Stimulated activated CD8-positive, alpha-beta memory T cell treated with anti-CD3 and anti-CD28 coated beads, Interleukin-15, amount 100 ng/mL, for 4 hours (primary cell): ENCODE measurements at places on chromosomes 6 and 20.

- no peak for DNase-seq
These were observed 125.6 kb downstream of the CDC5L start for GRCh38 chr6:44512868-44513741.

GRCh38 chr20:1320902-1321653, 7.9 kb downstream of the SDCBP2 start:
- DNase-seq = no peak

DNA sequence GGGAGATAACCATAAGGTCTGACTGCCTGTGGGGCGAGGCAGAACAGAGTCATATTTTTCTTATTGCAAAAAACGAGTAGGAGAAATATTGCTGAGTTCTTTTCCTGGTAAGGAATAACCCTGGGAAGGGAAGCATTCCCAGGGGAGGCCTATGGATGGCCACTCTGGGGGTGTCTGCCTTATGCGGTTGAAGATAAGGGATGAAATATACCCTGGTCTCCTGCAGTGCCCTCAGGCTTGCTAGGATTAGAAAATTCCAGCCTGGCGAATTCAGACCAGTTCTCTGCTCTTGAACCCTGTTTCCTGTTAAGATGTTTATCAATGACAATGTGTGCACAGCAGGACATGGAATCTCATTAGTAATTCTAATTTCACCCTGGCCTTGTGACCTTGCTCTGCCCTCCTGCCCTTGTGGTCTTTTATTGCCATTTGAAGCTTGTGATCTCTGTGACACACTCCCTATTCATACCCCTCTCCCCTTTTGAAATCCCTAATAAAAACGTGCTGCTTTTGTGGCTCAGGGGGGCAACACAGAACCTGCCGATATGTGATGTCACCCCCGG, 491.1 kb upstream of the EYS start:
- DNase-seq = no peak

GRCh38 chr6:142478117-142478516, 176.3 kb downstream of the ADGRG6 start:
- no peak for DNase-seq

GRCh38 chr6:161373905-161374451, 100.1 kb upstream of the AGPAT4 start:
- peak; percentile 6 for DNase-seq

DNA sequence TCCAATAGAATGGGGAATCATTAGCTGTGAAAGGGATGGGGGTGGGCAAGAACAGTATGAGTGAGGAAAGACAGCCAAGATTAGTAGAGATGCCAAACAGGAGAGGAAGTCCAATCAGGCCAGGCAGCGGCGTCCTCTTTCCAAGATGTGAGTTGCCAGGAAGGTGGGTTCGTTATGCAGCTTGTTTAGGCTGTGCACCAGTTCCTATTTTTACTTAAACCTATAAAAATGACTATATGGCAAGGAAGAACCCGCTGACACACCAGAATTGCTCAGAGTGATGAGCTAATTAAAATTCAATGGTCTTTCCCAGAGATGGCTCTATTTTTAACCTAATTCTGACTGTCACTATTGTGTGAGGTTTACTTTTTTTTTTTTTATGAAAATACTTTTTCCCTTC, 88.2 kb downstream of the SLC22A23 start:
- DNase-seq = no peak

DNA sequence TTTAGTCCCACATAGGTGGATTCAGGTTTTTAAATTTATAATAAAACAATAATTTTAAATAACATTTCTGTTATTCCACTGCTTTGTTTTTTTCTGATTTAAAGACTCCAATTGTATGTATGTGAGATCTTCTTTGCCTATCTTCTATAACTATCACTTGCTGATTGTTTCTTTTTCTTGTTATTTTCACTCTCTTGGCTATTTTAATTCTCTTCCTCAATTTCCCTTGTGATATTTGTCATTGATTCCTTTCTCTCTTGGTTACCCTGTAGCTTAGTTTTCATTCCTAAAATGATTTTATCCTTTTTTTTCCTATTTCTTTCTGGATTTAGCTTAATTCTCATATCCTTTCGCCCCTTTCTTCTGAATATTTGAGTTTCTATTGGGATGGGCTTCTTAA, 227.3 kb upstream of the TENT5A start:
- no peak for DNase-seq

DNA sequence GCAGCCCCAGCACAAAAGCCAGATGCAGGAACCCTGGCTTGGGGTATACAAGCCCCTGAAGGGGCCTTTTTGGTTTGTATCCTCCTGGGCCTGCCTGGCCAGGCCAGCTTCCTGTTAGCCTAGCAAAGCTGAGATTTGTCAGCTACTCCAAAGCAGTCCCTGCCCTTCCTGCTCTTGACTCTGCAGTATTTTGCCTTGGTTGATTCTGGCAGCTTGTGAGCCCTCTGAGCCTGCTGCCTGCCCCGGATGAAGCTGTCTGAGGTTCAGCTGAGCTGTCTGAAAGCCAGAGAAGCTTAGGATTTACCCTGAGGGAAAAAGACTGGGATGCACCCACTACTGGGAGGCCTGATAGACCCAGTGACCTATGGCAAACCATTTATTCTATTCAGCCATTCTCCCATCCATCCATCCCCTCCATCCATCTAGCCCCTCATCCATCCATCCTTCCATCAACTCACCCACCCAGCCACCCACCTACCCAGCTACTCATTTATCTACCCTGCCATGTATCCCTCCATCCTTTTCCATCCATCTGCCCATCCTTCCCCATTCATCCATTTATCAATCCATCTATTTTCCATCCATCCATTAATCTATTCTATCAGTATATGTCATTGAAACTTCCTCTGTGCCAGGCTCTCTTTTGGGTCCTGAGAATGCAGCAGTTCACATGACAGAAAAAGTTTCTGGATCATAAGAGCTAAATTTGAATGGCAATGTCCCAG, 307.5 kb downstream of the DHX35 start:
- no peak for DNase-seq

GRCh38 chr20:53344891-53345290, 248.7 kb downstream of the ZNF217 start:
- DNase-seq = no peak

DNA sequence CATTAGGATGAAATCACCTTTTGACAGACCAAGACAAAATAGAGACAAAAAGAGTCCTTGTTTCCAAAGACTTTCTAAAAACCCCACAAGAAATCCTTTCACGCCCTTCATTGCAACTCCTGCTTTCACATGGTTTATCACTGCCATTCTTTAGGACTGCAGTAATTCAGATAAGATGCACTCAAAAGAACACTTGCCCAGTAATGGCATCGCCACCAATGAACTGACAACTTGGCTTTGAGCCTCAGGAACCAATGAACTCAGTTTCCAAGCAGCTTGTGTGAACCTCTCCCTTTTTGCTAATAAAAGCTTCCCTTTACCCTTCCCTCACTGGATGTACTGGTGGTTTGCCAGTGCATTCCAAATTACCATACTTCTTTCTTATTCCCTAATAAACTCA, 21.8 kb downstream of the OSTM1 start:
- no peak for DNase-seq

DNA sequence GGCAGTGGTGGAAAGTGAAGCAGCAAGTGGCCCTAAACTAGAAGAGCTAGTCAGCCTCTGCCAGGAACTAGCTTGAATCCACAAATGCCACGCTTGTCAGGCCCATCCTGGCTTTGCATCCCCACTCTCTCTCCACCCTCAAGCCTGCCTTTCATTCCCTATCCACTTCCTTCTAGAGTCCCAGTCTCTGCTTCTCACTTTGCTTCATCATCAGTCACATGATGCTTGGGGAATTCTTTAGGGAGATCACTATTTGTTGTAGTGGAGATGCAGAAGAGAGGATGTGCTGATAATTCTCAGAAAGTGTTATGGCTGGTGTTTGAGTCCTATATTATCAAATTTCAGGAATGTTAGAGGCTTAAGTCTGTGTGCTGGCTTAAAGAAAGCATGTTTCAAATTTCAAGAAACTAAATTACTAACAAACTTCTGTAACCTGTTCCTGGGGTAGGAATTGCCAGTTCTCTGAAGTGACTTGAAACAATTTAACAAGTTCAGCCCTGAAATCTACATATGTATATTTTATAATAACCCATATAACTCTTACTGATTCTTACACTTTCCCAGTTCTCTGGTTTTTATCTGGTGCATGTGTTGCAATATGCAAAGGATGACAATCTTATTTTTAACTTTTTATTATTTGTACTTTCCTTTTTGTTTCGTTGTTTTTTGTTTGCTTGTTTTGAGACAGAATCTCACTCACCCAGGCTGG, 7.5 kb downstream of the TRIM39 start:
- no peak for DNase-seq

DNA sequence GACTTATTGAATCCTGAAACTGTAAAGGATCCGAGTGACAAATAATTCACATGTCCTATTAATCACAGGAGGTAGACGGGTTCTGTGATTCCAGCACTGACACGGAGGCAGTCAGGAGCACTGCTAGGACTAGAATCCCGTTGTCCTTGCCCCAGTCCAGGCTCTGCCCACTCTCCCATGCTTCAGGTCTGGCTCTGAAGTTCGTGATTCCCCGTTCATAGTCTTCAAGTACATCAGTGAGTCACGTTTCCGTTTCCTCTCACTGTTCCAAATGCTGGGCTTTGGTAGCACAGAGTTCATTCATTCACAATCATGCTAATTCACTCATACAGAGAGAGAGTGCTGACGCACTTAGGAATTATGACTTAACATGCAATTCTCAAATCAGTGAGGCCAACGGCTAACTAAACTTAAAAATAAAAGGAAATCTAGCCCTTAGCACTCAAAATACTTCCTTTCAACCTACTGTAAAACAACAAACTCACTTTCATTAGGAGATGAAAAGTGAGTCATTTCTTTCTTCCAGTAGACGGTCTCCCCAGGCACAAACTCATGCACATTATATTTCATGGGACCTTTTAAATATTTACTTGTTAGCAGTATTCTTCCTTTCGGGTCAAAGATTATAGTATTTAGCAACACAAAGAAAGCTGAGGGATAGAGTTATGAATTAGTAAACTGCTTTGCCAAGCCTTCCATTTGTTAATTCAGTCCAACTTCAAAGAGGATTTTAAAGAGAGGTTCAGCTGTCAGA, 94.0 kb upstream of the NHSL1 start:
- no peak for DNase-seq

- DNase-seq = no peak
These were observed 4.6 kb downstream of the TFAP2D start for GRCh38 chr6:50717734-50718457.

- no peak for DNase-seq
These were observed 39.1 kb upstream of the SIRPG start for GRCh38 chr20:1696521-1697209.

DNA sequence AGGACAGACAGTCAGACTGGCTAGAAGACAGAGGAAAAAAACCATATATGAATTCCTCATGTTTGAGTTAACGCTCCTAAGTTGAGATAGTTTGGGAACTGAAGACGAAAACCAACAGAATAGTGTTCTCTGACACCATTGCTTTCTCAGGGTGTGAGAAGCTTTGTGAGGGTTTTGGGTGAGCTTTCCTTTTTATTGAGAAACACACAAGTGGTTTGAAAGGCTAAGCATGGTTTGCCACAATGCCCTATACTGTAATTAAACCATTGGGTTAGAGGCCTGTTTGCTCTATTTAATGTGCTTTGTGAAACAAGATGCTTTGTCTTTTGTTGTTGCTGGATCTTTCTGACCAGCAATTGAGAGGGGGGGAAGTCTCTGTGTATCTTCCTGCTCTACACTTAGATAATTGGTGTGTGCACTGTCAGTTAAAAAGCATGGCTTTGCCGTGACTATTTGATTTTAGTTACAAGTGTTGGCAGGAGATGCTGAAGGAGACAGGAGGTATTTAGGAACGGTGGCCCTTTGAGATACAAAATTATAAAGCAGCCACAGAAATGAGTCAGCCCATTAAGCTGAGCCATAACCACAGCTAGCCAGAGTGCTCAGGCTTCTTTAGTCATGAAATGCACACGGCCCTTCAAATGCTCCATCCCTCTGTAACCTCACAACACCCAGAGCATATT, 273.0 kb upstream of the PREP start:
- no peak for DNase-seq

DNA sequence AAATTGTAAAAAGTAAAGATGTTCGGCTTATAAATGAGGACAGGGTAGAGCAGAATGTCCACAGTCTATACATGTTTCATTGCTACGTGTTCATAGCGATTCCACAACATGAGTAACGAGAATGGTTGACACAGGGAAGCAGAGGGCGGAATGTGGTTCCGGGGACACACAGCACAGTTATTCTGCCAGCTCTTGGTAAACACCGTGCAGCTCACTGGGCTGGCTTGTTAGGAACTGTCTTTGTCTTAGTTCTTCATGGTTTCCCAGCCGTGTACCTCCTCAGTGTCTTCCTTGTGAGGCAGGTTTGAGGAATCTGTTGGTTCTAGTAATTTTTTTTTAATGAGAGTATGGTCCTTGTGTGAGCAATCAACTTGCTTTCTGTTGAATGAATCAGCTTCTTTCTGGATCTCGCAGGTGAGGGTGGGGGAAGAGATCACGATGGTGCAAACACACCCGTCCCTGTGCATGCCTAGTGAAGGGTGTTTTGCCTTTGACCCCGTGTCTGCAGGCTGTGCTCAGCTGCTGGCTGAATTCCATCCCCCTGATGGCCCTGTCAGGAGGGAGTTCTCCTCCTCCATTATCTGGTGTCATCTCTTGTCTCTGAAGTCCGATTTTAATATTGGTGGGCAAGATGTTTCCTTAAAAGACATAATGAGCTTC, 168.2 kb downstream of the SMOC2 start:
- DNase-seq = no peak

DNA sequence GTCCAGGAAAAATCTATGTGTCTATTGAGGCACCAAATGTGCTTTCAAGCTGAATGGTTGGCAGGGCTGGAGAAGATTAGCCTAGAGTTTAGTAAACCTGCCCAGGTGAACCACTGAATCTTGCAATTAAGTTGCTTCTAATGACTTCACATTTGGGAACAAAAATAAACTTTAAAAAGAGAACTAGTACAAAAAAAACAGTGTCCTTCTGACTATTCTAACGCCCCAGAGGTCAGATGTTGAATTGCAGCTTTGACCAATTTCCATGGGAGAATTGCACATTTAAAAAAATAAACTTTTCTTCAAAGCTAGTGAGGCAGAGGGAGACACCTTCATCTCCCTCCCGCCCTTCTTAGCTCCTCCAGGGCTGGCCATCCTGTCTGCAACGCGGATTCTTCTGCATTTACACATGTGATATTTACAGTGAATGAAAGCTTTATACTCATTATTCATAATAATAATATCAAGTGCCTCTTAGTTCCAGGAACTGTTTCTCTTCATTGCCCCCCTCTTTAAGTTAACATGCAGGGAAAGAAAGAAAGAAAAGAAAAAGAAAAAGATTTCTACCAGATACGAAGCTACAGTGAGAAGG, 270.2 kb downstream of the SMOC2 start:
- DNase-seq = no peak

GRCh38 chr6:103113416-103113815, 1719.9 kb downstream of the GRIK2 start:
- no peak for DNase-seq
